ENCODE measurements at places on chromosomes 12 and 14. TPM values are rescaled to one million over a fixed set of nuclear protein-coding genes. Genes with fewer than 3 reads are reported as not detected.

Gene APOF
- not detected for total RNA-seq

Gene RFX4
- total RNA-seq, result not detected

Gene FRS2
- total RNA-seq, result 27.4 TPM

Gene GPR84
- total RNA-seq, result not detected

Gene RBP5
- total RNA-seq, result not detected

Gene SLC24A4
- total RNA-seq, result under 0.01 TPM

Gene PLCZ1
- 0.27 TPM for total RNA-seq

Gene ANKLE2
- 102 TPM for total RNA-seq

Gene DYNC1H1
- total RNA-seq, result 801 TPM

Gene ACOT4
- 0.66 TPM for total RNA-seq

Gene BIN2
- not detected for total RNA-seq

Gene FAM222A
- 0.93 TPM for total RNA-seq

Gene TOX4
- 49.0 TPM for total RNA-seq

Gene TMEM30B
- 0.07 TPM for total RNA-seq

Gene NPFF
- total RNA-seq, result not detected

Gene SOAT2
- total RNA-seq, result not detected

Gene RNF31
- total RNA-seq, result 54.4 TPM

Gene BLTP3B
- total RNA-seq, result 39.0 TPM

Gene SPSB2
- 3.3 TPM for total RNA-seq

Gene TROAP
- total RNA-seq, result 40.5 TPM
